ENCODE measurements at places on chromosomes 3 and 15.

DNA sequence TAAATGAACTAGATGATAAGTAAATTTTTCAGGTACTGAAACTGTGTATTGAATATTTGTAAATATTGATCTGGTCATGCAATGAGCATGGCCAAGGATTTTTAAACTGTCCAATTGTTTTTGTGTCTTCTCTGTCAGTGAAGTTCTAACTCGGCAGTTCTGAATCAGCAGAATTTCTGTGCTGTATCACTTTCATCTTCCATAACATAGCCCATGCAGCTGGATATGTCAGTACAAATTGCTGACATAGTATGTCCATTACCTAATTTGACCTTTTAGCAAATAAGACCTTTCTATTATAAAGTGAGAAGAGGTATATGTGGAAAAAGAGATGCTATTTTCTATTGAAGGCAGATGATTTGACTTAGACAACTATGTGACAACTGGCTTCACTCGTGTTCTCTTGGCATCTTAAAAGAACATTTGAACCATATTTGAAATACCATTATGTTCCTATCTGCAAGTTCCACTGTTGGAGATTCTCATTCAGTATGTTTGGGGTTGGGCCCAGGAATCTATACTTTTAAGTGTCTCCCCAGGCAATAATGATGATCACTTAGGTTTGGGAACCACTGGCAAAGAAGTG lies 90.4 kb downstream of the CMSS1 start:
- DNase-seq: no peak

DNA sequence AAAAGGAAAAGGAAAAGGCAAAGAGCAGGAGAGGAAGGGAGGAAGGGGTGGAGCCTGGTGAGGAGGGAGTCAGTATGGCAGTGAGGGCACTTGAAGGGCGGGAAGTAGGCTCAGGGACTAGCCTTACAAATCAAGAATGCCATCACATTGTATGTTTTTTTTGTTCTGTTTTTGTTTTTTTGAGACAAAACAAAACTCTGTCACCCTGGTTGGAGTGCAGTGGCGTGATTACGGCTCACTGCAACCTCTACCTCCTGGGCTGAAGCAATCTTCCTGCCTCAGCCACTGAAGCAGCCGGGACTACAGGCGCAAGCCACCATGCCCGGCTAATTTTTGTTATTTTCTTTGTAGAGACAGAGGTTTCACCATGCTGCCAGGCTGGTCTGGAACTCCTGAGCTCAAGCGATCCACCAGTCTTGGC lies 10.5 kb upstream of the PIK3CB start:
- DNase-seq: no peak

GRCh38 chr3:66489581-66489980 lies 11.2 kb downstream of the LRIG1 start:
- DNase-seq: no peak

DNA sequence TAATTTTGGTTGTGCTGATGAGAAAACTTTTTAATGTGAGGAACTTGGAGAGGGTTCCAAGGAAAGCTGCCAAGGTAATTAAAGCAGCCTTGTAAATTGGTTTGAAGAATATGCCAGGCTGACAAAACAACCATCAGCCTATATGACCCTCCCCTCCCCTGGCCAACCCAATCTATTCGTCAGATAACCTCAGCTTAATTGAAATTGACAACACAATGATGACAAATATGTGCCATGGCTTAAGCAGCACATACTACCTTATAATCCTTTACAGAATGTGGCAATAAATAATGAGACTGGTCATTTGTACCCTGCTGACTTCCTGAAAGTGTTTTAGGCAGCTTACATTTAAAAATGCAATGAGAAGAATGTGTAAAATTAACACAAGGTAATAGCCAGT lies 118.2 kb downstream of the EFHB start:
- DNase-seq: no peak

GRCh38 chr3:152403632-152404066 lies 134.9 kb downstream of the MBNL1 start:
- DNase-seq: no peak

- DNase-seq: no peak
Measured at GRCh38 chr3:133874344-133874743, 21.3 kb downstream of the RAB6B start.

GRCh38 chr3:187802203-187802927 lies 57.1 kb upstream of the BCL6 start:
- no peak for DNase-seq

DNA sequence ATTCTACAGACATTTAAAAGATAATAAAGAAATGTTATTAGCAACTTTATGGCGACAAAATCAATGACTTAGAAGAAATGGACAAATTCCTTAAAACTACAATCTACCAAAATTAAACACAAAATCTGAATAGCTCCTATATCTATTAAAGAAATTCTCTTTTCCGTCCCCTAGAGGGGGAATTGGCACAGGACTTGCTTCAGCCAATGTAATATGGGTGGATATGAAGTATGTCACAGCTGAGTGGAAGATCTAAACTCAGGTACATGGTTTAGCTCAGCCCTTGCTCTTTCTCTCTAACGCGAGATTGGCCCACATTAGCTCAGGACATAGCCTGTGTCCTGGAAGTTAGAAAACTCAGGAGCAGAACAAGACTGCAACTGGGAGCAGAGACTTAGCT lies 79.3 kb downstream of the DNAH12 start:
- no peak for DNase-seq

GRCh38 chr3:186413615-186414415 lies 51.8 kb upstream of the DGKG start:
- no peak for DNase-seq

DNA sequence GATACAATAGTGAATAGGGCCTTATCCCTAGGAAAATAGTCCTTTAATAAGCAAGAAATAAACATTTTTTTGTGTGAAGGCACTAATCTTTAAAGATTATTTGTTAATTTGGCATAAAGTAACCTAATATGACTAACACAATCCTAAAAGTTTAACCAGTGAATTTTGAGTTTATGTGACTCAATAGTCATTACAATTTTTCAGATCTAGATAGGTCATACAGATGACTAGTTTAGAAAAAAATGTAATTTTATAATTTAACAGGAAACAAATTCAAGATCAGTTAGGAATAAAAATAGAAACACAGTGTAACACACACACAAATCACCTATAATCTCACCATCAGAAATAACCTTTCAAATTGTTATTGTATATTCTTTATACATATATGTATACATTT lies 620.7 kb upstream of the ALCAM start:
- no peak for DNase-seq

DNA sequence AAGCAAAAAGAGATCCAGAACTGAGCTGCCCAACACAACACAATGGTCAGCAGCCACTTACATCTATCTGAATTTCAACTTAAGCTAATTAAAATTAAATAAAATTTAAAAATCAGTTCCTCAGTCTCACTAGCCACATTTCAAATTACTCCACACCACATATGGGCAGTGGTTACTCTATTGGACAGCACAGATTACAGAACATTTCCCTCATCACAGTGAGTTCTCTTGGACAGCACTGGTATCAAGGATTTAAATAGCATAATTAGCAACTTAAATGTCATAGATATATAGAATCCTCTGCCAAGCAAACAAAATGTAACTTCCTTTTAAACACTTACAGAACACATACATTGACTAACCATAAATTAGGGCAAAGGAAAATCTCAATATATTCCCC lies 64.4 kb downstream of the KBTBD12 start:
- no peak for DNase-seq

DNA sequence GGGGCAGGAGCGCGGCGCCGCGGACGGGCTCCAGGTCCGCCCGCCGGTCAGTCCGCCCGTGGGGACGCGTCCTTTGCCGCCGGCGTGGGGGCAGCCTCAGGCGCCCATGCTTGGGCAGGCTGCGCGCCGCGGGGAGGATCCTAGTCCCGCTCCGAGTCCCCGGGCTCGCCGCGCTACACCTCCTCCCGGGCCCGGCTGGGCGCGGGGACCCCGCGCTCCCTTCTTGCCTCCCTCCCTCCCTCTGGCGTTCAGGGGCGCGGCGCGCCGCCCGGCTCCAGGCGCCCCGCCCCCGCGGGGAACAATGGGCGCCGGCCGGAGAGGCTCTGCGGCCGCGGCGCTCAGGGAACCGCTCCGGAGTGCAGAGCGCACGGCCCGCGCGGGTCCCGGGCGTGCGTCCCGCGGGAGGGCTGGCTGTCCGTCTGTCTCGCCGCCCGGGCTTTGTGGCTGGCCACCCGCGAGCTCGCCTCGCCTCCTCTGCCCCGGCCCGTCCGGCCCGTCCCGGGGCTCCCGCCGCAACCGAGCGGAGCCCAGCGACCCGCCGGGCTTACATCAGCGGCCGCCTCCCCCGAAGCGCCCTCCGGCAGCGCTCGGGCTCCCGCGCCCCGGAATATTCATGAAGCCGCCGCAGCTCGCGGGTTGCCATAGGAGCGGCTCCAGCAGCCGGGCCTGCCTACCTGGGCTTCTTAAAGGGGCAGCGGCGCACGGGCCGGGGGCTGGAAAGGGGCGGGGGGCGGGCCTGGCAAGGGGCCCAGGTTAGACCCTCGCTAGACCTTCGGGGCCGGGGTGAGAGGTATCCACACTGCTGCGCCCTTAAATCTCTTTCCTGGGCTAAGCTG lies at the start of gene HCN4:
Gene HCN4 (minus strand): TSS at position 658 of the 836 bp plus-strand sequence. CDS start 688 bp downstream, outside the sequence.
- no peak for DNase-seq

DNA sequence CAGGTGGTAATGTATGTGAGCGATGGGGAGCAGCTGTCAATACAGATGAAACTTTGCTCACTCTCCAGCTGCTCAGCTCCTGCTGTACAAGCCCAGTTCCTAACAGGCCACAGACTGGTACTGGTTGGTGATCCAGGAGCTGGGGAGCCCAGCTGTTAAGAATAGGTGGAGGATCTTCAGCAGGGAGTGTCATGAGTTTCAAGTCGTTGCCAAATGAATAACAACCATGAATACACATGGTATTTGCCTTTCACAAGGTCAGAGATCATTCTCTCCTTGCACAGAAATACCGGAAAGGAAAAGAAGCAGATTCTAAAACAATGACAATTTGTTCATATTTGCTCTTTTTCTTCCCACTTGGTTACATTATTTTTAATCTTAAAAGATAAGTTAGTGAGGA lies 5.1 kb downstream of the PLSCR1 start:
- DNase-seq: no peak

DNA sequence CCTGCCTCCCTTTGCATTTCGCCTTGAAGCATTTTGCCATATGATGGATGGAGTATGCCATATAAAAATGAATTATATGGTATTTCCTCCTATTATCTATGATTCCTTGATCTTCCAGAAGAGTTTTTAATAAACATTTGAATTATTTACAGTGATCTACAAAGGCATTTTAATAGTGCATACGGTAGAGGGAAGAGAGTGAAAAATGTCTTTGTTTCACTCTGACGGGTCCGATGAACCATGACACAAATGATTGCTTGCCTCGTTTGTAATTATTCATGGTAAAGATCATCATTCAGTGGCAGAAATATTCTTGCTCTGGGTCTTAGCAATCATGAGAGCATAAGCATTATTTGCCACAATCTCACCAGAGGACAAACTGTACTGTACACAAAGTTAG lies 1010.9 kb downstream of the NTRK3 start:
- DNase-seq: no peak

- no peak for DNase-seq
Measured at GRCh38 chr15:68620721-68621527, 42.1 kb downstream of the CORO2B start.

- no peak for DNase-seq
Measured at GRCh38 chr3:196788528-196788927, 48.9 kb downstream of the PAK2 start.

GRCh38 chr3:108035751-108036150 lies 55.1 kb downstream of the CD47 start:
- DNase-seq: no peak

- DNase-seq: no peak
Measured at GRCh38 chr15:77967798-77968197, 109.7 kb downstream of the TBC1D2B start.

DNA sequence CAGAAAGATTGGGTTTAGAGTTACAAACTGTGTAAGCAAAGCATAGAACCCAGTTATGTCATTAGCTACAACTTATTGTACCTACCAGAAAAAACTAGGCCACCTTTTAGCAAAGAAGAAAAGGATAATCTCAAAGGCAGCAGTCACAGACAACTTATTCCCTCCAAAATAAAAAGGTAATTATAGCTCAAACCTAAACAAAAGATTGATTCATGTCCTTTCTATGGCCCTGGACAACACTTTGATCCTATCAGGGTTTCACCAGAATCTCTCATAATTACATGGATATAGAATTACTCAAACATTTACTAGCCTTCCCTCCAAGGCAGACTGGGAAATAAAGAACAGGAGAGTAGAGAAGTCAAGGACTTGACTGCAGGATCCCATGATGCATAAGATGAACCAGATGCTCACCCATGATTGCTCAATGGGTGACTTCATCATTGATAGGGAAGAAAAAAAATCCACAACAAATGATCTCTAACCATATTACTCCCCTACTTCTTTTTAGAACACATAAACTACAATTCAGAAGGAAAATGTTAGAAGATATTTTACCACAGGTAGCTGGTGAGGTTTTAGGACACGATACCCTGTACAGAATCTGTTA lies 17.4 kb downstream of the DET1 start:
- DNase-seq: no peak

- DNase-seq: no peak
Measured at GRCh38 chr15:95825208-95825607, 505.3 kb upstream of the NR2F2 start.

DNA sequence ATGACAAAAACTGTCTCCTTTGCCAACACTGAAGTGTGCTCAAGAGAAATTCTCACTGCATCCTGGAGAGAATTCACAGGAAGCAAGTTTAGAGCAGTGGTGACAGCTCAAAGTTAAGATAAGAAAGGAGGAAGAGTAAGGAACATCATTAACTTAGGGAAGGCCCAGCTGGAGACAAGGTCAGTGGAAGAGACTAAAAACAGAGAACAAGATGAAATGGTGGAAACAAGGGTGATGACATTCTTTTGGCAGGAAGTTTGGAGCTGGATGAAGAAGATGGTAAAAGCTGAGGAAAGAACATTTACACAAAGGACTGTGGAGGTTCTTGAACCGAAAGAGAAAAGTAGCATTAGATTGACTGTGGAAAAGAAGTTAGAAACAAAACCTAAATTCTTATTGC lies 6.7 kb upstream of the SUCLG2 start:
- DNase-seq: no peak
